ENCODE measurements at places on chromosomes 1 and 21. TPM values are rescaled to one million over a fixed set of nuclear protein-coding genes. Genes with fewer than 3 reads are reported as not detected.

The TMCO4 gene
- not detected for total RNA-seq

The KLF17 gene
- 10.9 TPM for total RNA-seq

The KIRREL1 gene
- 8.1 TPM for total RNA-seq

The OR2AJ1 gene
- total RNA-seq: not detected

The TMEM53 gene
- 10.1 TPM for total RNA-seq

The GBP6 gene
- not detected for total RNA-seq

The ADAMTS5 gene
- total RNA-seq: 22.5 TPM

The SPATC1L gene
- total RNA-seq: 58.7 TPM

DNA sequence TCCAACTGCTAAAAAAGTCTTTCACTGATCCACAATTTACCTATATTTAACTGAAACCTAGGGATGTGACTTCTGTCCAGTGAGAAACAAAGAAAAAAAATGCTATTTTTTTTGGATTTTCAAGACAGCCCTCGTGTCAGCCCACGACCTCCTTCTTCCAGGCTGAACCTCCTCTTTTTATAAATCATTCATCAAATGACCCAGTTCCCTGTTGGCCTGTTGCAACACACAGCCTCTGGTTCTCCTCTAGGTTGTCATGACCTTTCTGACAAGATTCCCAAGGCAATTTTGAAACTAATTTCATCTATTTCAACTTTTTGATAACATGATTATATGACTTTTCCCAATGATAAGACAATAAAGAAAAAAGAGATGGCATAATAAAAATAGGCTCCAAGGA lies 74.6 kb downstream of the PGBD5 start:
- no peak for DNase-seq

DNA sequence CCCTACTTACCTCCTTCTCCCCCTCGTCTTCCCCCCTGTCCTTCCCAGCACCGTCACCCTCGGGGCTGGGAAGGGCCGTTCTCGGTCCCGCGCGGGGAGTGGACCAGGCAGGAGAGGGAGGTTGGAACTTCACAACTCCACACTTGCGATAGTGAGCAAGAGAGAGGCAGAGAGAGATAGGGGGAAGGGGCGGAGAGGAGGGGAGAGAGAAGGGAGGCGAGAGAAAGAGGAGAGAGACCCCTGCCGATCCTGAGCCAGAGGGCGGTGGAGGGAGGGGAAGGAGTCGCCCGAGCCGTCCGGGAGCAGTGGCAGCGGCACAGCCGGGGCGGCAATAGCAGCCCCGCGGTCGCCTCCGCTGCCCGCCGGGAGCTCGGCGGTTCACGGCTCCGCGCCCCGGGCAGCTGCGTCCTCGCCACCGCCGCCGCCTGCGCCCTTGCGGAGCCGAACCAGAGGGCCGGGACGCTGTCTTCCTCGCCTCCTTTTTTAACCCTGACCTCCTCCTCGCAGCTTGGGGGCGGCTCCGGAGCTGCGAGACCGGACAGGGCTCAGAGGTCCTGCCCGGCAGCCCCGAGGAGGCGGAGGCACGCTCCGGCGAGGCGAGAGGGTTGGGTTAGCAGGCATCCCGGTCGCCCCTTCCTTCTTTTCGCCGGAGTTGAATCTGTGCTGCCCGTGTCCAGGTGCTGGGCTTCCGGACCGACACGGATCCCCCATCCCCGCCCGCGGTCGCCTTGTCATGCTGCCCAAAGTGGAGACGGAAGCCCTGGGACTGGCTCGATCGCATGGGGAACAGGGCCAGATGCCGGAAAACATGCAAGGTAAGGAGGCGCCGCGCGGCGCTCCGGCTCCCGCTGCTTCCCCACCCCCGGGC lies 11.7 kb downstream of the NR5A2 start:
- peak; percentile 62 for DNase-seq

DNA sequence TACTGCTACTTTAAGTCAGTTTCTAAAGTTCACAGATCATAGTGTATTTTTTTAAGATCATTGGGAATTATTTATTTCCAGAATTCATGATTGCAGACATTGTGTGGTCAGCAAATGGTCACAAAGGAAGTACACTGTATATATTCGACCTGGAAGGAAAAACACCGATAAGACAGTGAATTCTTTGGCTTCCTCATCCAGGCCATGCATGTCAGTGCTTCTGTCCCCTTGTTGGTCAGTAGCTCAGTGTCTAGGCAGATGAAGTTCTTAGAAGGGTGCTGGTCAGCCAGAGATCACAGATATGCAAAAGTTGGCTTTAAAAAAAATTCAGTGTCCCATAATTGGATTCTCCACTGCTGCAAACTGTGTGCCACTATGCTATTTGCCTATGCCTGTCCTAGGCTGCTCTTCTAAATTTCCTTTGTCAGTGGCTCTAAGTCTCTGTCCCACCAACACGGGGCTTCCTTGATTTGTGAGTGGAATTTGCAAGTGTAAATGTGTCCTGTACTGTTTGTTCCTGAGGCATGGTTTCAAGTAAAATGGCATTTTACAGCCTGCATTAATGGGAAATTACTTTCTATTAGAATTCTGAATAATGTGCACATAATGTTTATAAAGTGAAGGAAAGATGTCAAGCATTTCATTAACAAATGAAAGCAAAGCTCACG lies 12.0 kb upstream of the VAMP4 start:
- DNase-seq: no peak

DNA sequence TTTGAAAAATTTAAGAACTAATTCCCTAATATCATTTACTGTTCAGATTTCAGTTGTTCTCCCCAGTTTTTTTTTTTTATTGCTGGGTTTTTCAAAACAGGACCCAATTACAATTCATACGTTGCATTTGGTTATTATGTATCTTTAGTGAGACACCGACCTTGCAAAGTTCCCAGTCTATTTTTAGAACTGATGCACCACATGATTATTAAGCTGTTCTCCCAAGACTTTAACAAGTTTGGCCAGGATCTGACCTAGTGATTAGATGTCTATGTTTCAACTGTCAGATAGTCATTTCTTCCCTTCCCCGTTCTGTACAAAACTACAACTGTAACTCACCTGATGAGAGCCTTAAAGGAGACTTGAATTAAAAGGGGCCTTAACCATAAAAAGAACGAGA lies 7.9 kb downstream of the UBE2T start:
- no peak for DNase-seq

DNA sequence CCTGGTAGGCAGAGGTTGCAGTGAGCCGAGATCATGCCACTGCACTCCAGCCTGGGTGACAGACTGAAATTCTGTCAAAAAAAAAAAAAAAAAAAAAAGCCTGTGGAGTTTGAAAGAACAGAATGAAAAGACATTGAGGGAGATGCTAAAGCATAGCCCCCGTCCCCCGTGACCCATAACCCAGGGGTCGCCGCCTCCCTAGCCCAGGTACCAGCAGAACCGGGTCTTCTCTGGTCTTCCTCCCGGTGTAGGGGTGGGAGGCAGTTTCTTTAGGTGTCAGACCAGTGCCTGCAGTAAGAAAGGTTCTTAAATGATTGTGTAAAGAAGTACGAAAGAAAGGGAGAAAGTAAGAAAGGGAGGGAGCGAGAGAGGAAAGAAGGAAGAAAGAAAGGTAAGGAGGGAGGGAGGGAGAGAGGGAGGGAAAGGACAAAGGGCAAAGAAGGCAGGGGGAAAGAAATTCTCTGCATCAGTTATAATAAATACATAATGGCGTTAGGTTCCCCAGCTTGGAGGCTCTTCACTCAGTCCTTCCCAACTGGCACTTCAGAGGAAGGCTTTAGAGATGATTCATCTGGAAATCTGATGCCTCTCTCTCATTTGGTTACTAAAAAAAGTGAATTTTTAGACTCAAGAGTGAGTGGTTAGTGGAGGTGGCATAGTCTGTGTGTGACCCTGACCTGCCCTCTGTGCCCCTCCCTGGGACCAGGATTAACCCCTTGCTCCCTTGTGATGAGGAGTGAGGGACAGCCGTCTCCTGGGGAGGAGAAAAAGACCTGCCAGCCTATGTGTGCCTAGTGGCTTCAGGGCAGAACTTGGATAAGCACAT lies 1.1 kb downstream of the IL24 start:
- no peak for DNase-seq

DNA sequence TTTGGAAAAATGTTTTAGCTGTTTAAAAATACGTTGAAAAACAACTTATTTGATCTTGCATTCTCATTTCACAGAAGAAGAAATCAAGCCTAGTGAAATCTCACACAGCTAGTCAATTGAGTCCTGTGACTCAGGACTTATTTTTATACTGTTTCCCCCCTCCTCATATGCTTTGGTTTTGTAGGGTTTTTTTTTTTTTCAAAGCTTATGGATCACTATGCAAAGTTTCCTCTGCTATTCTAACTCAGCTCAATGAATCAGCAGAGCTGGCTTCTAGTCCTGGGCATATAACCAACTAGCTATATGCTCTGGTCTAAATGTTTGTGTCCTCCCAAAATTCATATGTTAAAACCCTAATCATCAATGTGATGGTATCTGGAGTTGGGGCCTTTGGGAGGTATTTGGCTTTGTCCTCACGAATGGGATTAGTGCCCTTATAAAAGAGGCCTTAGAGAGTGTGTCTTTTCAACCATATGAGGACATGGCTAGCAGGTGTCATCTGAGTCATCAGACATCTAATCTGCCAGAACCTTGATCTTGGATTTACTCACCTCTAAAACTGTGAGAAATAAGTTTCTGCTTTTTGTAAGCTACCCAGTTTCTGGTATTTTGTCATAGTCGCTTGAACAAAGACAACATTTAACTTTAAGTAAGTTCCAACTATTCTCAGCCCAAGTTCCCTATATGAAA lies 317.2 kb upstream of the C1orf87 start:
- no peak for DNase-seq

GRCh38 chr1:19342062-19342750 lies 30.1 kb downstream of the SLC66A1 start:
- DNase-seq: no peak

- no peak for DNase-seq
Measured at GRCh38 chr1:19427087-19427781, 58.1 kb downstream of the CAPZB start.

GRCh38 chr21:37059181-37059580 lies 13.7 kb downstream of the PIGP start:
- no peak for DNase-seq

- no peak for DNase-seq
Measured at GRCh38 chr1:159187033-159187432, 15.6 kb downstream of the CADM3 start.

DNA sequence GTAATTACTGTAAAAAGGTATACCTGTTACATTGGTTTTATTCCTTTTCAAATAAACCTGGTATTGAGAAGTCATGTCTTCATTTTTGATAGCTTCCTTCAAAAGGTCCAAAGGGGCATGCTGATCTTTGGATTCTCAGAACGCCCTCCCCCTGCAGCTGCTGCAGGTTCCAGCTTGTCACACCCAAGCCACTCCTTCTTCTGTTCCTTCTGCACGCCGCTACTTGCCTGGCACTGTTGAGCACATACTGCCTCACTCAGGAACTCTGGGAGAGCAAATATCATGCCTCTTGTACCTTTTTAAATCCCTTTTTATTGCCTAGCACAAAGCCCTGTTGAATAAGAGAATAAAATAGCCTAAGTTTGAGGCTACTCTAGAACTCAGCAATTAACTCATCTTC lies 136.9 kb downstream of the BARHL2 start:
- no peak for DNase-seq

- no peak for DNase-seq
Measured at GRCh38 chr1:161966067-161966466, 57.6 kb downstream of the OLFML2B start.

DNA sequence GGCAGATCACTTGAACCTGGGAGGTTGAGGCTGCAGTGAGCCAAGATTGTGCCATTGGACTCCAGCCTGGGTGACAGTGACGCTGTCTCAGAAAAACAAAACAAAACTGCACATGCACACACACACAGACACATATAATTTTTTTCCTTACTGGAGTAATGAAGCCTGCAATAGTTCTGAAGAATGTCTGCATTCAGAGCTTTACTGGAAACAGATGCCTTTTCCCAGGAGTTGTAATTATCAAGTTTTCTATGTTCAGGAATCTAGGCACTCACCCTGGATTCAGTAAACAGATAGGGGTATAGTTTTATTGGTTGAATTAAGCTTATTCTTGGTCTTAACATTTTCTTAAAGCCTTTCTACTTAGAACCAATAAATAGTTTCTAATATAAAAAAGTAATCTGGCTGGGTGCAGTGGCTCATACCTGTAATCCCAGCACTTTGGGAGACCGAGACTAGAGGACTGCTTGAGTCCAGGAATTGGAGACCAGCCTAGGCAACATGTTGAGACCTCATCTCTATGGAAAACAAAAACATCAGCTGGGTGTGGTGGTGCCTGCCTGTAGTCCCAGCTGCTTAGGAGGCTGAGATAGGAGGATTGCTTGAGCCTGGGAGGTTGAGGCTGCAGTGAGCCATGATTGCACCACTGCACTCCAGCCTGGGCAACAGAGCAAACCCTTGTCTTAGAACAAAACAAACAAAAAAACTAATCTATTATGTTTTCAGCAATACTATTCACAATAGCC lies 15.8 kb downstream of the SPEN start:
- no peak for DNase-seq

DNA sequence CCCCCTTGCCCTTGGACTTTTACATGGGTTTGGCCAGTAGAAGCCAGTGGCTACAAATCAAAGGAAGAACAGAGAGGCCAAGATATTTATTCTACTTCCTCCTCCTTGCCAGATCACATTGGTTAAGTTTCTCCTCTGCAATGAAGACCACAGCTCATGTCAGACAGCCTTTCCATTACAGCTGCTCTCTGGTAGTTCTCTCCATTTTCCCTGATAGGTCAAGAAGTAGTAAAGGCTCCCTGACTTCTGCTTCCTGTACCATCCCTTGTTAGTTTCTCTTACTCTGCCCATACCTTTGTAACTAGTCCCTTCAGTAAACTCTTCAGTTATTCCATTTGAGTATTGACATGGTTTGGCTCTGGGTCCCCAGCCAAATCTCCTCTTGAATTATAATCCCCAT lies 27.8 kb downstream of the NME7 start:
- DNase-seq: no peak

- no peak for DNase-seq
Measured at GRCh38 chr1:44973645-44974044, 12.8 kb downstream of the EIF2B3 start.

GRCh38 chr1:213714645-213715044 lies 273.1 kb upstream of the PROX1 start:
- no peak for DNase-seq

DNA sequence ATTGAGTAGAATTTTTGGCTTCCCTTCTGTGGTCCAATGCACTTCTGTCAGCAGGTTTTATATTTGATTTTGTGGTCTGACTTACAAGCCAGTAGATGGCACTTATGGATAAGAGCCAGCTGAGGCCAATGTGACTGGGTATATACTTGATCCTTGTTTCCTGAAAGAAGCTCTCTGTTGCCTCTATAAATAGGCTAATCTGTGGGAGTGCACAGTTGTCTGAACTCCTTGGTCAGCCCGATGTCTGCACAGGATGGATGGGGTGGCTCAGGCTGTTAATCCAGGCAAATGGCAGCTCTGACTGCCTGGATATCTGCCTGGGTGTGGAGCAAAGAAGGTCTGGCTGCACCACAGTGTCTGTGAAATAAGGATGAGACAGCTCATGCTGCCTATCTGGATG lies 1183.7 kb upstream of the PRMT6 start:
- DNase-seq: no peak

- DNase-seq: no peak
Measured at GRCh38 chr1:228219245-228219961, 11.6 kb downstream of the OBSCN start.

- no peak for DNase-seq
Measured at GRCh38 chr1:38194472-38194871, 147.9 kb upstream of the POU3F1 start.

GRCh38 chr1:172184506-172185191 lies 235.8 kb upstream of the C1orf105 start:
- DNase-seq: no peak

GRCh38 chr1:248045209-248045608 lies 1.4 kb upstream of the OR2L3 start:
- no peak for DNase-seq

- no peak for DNase-seq
Measured at GRCh38 chr1:223001653-223002634, 141.1 kb downstream of the TLR5 start.

- DNase-seq: no peak
Measured at GRCh38 chr1:183896466-183897048, 91.6 kb downstream of the RGL1 start.
